ENCODE measurements at places on chromosomes 5 and 9.
A peak's percentile ranks its signal among the peaks of the same experiment; 100 is the strongest.

DNA sequence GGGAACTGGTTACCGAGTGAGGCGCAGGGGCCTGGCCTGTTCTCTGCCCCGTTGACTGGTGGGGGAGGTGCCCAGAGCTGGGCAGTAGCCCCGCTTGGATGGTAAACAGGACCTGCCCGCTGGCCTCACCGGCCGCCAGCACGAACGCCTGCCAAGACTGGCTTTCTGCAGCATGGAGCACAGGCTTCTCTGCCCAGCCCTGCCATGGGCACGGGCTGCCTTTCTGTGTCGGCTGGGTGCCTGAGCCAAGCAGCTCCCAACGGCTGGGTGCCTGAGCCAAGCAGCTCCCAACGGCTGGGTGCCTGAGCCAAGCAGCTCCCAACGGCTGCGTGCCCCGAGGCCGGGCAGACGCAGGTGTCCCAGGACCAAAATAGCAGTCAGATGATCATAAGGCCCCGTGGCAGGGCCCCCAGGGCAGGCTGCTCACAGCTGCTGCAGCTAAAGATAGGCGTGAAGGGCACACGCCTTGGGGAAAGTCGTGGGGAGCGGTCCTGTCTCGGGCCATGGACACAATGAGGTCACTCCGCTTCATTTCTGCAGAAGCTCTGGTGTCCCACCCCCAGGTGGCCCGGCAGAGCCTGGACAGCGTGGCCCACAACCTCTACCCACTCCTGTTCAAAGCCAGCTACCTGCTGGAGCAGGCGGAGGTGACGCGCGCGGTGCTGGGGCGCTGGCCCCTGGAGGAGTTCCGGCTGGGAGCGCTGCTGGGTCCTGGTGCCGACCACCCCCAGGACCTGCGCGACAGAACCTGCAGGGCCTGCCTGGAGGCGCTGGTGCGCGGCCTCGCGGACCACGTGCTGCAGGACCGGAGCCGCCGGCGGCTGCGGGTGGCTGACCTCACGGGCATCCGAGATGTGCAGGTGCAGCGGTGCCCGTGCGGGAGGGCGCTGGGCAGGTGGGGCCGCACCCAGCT lies at the start of gene LRRC14B:
TSS of gene LRRC14B (plus strand) at position 460 of the 913 bp plus-strand sequence. CDS start at position 504, 44 bp downstream.
- DNase-seq, result no peak

DNA sequence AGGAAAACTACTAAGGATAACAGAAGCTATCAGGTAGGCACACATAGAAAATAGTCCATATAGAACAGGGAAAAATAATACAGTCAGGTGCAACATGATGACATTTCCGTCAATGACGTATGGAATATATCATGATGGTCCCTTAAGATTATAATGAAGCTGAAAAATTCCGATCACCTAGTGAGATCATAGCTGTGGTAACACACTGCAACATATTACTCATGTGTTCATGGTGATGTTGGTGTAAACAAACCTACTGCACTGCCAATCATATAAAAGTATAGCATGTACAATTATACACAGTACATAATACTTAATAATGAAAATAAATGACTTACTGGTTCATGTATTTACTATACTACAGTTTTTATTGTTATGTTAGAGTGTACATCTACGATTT lies 60.0 kb downstream of the MEGF9 start:
- no peak for DNase-seq

DNA sequence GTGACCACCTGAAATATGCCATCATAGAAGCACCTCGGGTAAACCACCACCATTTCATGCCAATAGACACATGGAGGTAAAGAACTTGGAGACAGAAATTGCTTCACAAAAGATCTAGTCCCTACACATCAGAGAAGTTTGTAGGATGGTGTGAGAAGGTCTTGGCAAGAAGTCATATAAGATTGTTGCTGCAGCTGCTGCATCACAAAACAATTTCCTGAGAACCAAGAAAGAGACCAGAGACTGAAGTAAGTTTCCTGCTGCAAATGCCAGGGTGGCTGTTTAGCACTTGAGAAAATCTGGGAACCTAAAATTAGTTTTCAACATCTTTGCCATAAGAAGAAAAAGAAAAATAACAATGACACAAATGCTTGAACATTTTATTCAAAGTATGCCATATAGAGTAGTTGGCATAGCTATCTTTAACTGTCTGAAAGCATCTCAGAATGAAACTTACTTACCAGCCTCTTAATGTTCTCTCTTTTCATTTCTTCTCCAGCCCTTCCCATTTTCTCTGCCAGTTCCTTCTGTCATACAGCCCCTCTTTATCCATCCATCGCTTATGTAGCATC lies 114.3 kb downstream of the KCTD16 start:
- no peak for DNase-seq

DNA sequence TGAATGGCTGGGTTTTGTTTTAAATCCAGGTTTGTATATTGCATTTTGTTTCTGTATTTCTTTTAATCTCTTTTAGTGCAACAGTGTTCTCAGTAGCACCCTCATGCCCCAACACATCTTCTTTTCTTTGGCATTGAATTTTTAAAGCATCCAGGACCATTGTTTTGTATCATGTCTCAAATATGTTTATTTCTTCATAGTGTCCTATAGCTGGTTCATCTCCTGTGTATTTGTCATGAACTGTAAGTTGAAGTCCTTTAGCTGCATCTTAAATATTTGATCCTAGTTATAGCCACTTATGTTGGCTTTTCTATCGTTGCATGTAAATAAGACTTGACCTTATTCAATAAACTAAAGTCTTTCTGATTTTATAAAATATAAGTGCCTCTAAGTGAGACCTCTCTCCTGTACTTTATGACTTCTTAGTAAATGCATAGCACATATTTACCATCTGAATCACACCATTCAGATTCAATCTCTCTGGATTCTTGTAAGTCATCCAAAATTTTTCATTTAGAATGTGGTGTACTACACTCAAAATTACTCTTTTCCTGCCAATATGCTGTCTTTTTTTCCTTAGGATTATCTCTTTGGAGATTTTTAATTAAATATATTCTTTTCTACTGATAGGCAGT lies 21.0 kb upstream of the ERCC6L2 start:
- no peak for DNase-seq

DNA sequence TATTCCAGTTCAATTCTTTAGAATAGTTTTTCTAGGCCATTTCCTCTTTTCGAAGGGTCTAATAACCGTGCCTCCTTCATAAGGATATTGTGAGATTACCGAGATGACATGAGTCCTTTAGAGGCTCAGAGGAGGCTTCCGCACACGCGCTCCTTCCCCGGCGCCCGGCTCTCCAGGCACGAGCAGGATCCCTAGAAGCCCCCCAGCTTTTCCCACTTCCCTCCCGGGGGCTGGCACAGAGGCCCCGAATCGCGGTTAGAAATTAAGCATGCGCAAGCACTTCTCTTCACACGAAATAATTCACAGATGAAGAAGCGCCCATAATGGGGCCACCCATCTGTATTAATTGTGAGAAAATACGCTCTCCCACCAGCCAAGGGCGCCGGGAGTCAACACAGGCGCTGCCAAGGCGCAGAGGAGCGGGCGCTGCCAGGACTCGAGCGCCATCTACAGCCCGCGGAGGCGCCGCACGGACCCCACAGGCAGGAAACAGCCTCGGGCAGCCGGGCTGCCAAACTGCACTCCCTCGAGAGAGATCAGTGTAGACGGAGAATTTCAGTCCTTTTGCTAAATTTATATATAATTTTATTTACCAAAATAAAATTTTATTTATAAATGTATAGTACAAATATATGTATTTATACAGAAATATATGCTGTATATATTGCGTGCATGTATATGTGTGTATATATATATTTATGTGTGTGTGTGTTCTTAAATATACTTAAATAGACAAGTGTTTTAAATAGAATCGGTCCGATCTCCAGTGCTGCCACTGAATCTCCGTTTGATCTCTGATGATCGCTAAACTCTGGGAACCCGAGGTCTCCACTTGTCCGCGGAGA lies 258.1 kb upstream of the NFIL3 start:
- peak; percentile 59 for DNase-seq

DNA sequence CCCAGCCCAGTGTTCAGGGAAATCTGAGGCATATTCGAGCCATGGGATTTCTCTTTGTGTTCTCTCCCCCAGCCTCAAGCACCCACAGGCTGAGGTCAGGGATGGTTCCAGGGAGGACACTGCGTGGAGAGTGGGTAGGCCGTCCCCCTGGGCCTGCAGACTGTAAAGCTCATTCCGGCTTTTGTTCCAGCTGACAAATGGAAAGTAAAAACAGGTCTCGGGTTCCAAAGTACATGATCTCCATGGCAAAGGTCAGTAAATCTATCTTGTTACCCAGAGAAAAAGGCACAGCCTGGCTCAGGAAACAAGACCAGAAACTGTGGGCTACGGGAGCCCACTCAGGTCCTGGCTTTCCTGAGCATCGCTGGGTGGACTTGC lies 116.2 kb downstream of the ROR2 start:
- no peak for DNase-seq

DNA sequence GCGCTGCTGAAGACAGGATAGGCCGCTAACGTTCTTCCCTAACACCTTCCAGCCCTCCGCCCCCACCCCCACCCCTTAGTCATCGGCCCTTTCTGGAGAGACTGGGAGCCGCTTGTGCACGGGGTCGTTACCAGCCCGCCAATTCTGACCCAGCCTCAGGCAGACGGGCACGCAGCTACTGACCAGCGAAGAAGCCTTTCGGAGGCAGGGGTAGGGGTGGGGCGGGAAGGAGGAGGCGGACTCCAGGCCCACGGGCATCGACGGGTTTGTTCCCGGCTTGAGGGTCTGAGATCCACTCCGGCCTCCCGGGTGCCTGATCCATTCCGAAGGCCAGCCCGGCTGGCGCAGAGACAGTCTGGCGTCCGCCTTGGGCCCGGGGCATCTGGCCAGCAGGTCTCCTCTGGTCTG lies 729 bp upstream of the HAND1 start:
- no peak for DNase-seq

DNA sequence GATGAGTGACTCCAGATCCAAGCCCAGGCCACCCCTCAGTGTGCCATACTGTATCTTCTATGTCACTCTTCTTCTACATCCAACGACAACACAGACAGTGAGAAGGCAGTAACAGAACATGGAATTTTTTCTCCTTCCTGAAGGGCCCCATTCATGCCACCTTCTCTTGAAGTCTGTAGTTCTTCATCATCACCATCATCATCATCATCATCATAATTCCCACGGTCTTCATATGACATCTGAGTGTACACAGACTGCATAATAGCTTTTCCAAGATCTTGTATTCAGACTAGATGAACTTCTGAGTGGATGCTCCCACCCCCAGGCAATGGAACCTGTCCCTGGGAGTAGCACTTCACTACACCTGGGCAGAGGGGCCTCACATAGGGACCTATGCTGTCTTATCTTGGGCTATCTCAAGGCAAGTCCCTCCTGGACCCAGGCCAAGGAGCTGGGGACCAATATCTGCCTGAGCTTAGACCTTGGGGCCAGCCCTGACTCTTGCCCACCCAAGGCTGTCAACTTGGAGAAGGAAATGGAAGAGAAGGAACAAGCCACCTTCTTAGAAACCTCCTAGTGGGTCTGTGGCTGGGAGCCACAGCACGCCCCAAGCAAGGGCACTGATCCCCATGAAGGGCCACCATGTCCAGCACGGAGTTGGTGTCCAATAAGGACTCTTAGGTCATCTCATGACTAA lies 159.1 kb downstream of the FSTL4 start:
- no peak for DNase-seq

- no peak for DNase-seq
Measured at GRCh38 chr9:81815781-81816180, 112.4 kb upstream of the SPATA31D4 start.

- no peak for DNase-seq
Measured at GRCh38 chr5:149799119-149799623, 69.1 kb downstream of the PPARGC1B start.

DNA sequence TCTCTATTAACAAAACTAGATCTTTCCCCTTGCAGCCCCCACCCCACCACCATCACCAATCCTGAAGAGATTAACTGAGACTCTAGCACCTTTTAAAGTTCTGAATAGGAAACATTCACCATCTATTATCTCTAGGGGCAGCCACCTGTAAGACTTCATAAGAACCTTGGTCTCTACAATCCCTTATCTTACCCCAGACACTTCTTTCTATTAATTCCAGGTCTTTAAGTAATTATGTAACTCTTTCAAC lies 180.2 kb upstream of the FBXL17 start:
- DNase-seq, result no peak

- no peak for DNase-seq
Measured at GRCh38 chr5:108703313-108703712, 44.4 kb upstream of the FER start.

GRCh38 chr5:27414099-27414498 lies 375.7 kb upstream of the CDH9 start:
- DNase-seq, result no peak

DNA sequence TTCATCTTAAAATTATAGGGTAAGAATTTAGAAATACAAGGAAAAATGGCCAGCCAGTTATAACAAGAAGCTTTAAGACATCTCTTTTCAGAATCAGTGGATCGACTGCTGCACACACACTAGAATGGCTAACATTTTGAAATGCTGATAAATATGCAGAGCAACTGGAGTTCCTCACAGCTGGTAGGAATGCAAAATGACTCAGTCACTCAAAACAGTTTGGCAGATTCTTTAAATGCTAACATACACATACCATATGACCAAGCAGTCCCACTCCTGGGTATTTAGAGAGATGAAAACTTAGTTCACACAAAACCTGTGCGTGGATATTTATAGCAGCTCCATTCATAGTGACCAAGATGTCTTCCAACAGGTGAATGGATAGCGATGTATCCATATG lies 23.2 kb upstream of the PSAT1 start:
- no peak for DNase-seq

DNA sequence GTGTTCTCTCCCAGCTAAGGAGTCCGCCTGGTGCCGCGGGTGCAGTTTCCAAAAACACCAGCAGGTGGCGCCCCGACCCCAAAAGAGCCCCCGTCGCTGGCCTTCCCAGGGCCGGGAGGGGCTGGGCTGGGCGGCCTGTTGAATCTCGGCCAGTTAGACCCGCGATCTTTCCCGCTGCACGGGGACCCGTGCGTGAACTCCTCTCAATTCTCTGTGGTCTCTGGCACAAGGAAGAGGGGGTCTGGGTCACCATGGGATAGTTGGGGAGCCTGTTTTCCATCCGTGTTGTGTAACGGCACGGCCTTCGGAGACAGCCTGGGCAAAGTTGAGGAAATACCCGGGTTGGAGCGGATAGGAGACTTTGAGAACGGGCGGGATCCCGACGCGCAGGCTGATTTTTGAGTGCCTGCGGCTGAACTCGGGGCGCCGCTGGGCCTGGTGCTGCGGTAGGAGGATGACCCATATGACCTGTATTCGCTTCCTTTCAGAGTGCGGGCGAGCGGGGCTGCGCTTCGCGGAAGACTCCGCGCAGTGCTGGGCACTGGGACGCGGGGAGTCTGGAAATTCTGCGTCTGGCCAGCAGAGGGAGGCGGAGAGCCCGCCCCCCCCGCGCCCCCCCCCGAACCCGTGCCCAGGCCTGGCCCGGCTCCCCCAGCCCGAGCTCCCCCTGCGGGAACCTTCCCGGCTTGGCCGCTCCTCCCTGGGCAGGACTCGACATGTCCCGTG lies 7.9 kb upstream of the PSD2 start:
- peak; percentile 80 for DNase-seq

GRCh38 chr9:34985311-34985899 lies 4.1 kb upstream of the DNAJB5 start:
- DNase-seq, result peak; percentile 63

DNA sequence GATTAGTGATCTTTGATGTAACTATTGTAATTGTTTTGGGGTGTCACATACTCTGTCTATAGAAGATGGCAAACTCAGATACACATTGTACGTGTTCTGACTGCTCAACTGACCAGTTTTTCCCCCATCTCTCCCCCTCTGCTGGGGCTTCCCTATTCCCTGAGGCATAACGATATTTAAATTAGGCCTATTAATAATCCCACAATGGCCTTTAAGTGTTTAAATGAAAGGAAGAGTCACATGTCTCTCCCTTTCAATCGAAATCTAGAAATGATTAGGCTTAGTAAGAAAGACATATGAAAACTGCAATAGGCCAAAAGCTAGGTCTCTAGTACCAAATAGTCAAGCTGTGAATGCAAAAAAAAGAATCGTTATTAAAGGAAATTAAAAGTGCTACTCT lies 265.6 kb downstream of the TMEM232 start:
- no peak for DNase-seq
